ENCODE measurements at places on chromosomes 6 and 20.
A peak's percentile ranks its signal among the peaks of the same experiment; 100 is the strongest.

DNA sequence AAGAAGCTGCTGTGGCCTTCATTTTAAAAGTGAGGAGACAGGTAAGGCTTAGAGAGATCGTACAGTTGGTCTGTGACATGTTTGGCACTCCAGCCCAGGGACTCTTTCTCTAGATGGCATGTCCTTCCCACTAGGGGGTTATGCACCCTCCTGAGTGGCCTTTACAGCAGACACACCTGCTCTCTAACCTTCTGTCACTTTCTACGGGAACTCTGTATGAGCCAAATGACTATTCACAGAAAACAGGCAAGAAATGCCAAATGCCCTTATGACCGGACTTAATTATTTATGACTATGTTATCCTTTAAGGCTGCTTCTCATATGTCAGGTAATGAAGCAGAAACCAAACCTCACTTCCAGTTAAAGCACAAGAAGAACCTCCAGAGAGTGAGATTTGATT is 91.2 kb downstream of the MAP3K5 start:
- DNase-seq = no peak

- DNase-seq = no peak
Measured at GRCh38 chr6:66190858-66191257, 483.8 kb upstream of the EYS start.

- no peak for DNase-seq
Measured at GRCh38 chr6:135265278-135265677, 84.2 kb downstream of the MYB start.

- no peak for DNase-seq
Measured at GRCh38 chr20:15379681-15380296, 1042.4 kb upstream of the FLRT3 start.

DNA sequence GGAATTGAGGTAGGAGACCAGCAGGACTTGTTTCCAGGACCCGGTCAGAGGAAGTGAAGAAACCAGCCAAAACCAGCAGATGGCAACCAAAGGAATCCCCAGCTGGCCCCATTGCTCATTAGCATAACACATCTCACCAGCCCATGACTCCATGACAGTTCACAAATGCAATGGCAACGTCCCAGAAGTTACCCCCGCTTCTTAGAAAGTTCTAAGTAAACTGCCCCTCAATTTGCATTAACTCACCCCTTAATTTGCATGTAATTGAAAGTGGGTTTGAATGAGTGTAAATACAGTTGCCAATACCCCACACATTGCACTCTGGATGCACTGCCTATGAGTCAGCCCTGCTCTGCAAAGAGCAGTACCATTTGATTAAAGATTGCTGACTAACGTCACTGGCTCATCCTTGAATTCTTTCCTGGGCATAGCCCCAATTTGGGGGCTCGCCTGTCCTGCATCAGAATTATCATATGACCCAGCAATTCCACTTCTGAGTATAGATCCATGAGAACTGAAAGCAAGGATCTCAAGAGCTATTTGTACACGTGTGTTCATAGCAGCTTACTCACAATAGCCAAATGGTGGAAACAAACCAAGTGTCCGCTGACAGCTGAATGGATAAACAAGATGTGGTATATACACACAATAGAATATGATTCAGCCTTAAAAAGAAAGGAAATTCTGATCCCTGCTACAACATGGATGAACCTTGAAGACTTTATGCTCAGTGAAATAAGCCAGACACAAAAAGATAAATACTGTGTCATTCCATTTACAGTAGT is 36.4 kb downstream of the MYLK4 start:
- peak; percentile 53 for DNase-seq

GRCh38 chr6:2667617-2668016 is 83.1 kb downstream of the MYLK4 start:
- no peak for DNase-seq

DNA sequence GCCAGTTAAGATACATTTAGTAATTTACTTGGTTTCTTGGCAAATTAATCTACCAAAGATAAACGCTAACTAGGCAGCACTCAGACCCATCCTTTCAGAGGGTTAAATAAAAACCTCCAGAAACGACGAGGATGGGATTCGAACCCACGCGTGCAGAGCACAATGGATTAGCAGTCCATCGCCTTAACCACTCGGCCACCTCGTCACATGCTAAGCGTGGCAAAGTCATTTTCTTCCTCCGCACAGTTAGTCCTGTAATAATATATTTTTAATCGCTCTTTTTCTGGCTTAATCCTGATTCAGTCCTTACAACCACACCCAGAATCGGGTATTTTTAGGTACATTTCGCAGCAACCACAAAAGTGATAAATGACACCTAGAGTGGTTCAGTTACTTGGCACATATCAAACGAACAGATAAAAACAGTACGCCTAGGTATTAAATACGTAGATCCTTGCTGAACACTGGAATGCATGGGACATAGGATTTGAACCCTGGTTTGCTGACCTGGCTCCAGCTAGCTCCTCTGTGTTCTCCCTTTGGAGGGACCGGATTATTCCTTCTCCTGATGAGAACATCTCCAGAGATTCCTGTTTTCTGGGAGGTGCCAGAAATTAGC is 71.6 kb downstream of the GPX5 start:
- DNase-seq = no peak

GRCh38 chr6:143215363-143215762 is 154.7 kb downstream of the AIG1 start:
- no peak for DNase-seq

- no peak for DNase-seq
Measured at GRCh38 chr6:36499918-36500317, 47.4 kb downstream of the STK38 start.

DNA sequence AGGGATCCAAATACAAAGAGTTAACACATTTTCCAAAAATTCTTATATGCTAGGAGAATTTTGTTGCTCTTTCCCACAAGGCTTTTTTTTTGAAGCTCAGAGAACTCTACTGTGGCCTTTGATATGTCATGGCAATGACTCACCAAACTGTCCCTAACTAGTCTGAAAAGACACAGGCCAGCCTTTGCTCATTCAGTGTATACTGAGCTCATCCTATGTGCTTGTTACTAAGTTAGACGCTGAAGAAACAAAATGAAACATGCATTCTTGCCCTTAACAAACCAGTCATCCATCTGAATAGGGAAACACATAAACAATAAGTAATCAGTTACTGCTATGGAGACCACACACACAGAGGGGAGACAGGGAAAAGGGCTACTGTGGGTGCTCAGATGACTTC is 291.8 kb downstream of the FOXC1 start:
- DNase-seq = peak; percentile 57

DNA sequence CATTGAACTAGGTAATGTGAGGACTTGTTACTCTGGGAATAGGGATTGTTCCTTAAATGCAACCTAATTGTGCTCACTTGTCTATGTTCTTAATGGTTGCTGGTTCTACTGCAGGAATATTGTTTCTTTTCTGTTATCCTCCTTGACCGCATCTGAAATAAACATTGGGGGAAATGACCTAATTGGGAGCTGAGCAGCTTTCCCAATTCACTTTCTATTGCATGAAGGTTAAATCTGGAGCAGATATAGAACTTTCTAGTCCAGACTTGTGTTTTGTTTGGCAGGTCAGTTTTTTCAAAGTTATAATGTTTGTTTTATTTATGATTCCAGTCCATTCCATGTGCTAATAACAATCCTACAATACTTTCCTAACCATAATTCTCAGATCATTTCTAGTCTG is 981.0 kb upstream of the CITED2 start:
- DNase-seq = no peak

DNA sequence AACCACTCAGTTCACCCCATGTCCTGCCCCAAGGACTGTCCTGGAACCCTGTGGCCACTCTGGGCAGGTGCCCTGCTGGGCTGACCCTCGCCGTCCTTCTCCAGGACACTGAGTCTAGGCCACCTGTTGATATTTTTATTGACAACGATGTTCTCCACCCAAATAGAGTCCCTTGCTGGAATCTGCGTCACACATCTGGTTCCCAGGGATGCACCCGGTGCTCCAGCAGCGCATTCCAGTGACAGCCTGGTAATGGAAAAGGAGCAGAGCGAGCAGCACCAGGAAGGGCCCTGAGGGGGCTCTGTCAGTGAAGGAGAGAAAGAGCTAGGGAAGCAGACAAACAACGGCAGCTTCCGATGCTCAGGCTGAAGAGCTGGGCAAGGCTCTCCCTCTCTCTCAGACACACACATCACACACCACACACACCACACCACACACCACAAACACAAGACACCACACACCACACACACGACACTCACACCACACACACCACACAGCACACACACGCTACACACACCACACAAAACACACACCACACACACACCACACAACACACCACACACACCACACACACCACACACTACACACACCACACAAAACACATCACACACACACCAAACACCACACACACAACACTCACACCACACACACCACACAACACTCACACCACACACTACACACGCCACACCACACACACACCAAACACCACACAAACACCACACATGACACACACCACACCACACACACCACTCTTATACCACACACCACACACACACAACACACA is 117.9 kb upstream of the THBS2 start:
- DNase-seq = peak; percentile 30

DNA sequence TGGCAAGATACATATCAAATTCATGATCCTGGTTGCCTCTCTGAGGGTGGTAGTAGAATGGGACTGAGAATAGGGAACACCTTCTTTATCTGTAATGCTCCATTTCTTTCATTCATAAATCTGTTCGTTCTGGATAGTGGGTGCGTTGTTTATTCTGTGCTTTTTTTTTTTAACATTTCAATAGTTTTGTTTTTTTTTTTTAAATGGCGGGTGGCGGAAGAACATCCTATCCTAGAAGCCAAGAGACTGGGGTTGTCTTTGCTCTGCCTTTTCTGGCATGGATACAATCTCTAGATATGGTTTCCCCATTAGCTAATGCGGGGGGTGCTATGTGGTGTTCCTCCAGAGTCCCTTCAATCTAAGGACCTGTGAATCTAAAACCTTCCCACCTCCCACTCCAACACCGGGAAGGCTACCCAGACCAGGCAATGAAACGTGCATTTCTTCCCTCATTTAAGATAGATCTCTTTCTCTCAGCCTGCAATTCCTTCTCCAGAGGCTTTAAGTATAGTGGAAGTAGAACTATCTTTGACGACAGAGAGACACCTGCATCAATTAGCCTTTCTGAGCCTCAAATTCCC is 883 bp upstream of the CCDC28A start:
- DNase-seq = no peak

- DNase-seq = no peak
Measured at GRCh38 chr6:169839493-169839892, 88.1 kb downstream of the ERMARD start.

DNA sequence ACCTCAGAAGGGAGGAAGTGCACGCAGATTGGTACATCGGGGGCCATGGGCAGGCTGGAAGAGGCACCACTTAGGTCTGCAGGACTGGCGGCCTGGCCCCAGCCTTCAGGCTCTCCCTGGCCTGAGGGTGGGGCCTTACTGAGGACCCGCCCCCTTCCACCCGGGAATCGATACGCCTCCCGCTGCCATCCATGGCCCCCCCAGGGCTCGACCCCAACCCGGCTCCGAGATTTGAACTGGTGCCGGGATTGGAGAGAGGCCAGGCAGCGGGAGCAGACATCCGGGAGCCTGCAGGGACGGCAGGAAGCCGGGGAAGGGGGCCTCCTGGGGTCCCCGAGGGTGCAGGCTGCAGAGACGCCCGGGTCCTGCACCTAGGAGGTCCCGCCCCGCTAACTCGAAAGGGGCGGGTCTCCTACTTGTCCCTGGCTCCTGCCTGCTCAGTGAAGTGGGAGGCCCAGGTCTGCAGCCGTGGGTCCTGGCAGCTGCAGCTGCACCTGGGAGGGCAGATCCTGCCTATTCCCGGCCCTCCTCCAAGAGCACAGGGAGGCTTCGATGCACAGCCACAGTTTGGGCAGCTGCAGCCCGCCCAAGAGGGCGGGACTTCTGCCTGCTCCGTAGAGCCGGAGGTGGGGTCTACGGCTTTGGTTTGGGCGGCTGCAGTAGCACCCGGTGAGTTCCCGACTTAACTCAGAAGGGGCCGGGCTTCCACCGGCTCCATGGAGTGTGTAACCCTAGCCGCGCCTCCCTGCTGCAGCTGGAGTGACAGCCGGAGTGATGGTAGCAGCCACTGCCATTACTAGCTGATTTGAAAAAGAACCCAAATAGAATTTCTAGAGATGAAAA is 35.2 kb upstream of the TBC1D22B start:
- peak; percentile 93 for DNase-seq

DNA sequence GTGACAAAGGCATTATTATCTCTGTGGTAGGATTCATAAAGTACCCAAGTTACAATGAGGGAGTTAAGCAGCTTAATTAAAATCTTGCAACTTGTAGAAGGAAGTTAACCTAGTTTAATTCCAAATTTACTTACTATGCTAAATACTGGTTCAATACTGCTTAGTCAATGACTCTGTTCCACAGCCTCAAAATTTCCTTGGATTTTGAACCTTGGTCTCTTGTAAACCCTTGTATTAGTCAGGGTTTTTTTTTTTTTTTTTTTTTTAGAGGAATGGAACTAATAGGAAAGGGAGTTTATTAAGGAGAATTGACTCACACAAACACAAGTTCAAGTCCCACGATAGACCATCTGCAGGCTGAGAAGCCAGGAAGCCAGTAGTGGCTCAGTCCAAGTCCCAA is 163.4 kb downstream of the HS3ST5 start:
- no peak for DNase-seq

DNA sequence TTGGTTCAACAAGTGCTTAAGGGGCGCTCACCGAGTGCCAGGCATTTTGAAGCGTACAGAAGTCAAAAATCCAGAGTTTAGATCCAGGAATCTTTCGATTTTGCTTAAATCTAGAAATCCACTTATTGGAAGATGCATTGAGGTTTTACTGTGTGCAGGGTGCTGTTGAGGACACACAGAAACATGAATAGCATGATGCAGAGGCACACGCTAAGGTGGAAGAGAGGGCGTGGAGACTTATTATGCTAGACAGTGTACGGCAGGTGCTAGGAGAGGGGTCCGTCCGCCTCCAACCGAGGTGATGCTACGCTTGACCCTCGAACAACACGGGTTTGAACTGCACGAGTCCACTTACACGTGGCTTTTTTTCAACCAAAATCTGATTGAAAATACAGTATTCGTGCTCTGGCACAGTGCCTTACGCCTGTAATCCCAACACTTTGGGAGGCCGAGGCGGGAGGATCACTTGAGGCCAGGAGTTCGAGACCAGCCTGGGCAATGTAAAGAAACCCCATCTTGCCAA is 1.0 kb upstream of the KIF13A start:
- DNase-seq = no peak

DNA sequence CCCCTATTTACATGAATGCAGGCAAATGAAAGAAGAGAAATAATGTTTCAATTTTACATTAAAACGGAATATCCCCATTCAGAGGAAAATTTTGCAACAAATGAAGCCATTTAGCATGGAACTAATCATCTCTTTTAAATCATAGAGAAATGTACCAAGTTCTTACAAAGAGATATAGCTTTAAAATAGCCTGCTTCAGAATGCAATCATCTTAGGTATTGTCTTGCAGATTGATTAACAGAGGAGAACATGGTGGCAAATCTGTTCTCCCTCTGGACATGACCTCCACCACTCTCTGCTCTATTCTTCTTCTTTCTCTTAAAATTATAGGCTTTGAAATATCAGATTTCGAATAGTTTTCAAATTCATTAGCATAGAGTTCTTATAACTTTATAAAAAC is 155.7 kb upstream of the DTNBP1 start:
- no peak for DNase-seq

- DNase-seq = peak; percentile 40
Measured at GRCh38 chr20:14913896-14914620, 576.6 kb upstream of the FLRT3 start.

Measured in umbilical cord (tissue), 2 donors.